ENCODE measurements at places on chromosomes 4 and X. TPM values are rescaled to one million over a fixed set of nuclear protein-coding genes. Genes with fewer than 3 reads are reported as not detected.
A peak's percentile ranks its signal among the peaks of the same experiment; 100 is the strongest.

TNMD gene
- not detected for total RNA-seq

GRCh38 chrX:118652717-118653116 lies 74.7 kb upstream of the IL13RA1 start:
- DNase-seq = no peak

DNA sequence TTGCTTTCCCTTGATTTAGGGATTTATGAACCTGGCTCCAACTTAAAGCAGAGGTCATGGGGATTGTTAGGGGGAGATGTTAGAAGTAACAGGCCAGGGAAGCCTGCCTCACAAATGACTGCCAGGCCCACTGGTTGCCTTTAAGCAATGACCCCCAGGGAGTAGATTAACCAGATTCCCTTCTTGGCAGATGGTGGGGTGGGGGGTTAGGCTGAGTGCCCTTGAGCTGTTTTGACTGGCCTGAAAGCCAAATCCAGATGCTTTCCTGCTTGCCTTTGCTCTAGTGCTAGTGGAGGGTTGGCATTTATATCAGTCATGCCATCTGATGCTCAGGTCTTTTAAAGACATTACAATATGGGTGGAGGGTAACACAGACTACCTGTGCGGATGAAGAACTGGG lies 128.1 kb downstream of the TMEM164 start:
- no peak for DNase-seq

DNA sequence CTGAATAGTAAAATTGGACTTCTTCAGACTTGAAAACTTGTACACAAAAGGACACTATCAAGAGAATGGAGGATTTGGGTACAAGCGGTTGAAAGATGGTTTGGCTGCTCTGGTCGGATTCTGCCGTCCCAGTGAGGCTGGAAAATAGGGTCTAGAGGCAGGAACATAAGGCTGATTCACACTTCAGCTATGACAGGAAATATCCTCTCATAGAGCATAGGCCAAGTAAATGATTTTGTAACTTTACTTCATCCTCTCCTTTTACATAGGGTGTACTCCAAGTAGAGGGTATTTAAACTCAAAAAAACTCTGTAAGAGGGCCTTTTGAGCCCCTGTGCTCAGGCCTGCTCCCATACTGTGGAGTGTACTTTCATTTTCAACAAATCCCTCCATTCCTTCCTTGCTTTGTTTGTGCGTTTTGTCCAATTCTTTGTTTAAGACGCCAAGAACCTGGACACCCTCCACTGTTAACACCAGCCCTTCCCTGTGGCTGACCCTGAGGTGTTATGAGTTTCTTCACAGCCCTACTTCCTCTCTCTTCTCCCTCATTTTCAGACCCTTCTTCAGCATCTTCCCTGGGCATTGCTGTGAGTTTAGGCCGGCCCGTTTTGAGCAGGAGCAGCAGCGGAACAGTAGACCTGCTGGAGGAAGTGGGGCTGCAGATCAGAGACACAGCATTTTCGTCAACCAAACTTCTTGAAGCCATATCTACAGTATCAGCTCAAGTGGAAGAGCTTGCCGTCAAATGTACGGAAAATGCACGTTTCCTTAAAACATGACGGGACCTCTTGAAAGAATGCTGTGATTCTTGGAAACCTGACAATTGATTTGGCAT lies 7.2 kb downstream of the PGAM4 start:
- no peak for DNase-seq

- DNase-seq = peak; percentile 68
Observed at GRCh38 chr4:70914631-70915030, 12.5 kb downstream of the MOB1B start.

DNA sequence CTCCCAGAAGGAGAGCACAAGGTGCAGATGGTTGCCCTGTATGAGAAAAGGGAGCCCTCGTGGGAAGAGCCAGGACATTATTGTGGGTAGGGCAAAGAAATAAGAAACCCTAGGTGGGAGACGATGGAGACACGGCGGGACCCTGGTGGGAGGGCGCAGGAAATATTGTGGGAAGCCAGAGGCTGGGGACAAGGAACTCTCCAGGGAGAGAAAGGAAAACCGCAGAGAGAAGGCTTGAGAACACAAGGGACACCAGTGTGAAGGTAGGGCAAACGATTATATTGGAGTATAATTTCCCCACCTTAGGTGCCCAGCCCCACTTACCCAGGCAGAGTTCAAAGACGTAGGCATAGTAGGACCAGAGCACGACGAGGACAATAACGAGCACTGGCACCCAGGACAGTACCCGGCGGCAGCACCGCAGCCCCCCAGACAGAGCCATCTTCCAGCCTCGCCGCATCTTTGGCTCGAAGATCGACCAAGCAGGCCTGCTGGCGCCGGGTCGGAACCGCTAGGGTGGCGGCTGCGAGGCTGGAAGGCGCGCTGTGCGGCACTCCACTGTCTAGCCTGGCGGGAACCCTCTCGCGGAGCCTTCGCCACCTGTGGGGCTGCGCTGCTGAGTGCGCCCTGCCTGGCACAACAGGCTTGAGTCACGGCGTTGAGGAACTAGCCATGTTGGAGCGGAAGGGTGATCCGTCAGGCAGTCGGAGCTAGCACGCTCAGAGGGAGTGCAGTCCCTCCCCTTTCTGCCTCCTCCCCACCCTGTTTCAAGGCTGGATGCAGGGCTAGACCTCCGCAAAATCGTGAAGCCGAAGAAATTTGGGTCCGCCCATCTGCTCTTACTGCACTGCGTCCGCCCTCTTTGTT lies at the start of gene ZDHHC15:
Gene ZDHHC15, minus strand, starts transcription at position 473 of the 867 bp plus-strand sequence. Its CDS starts 13 bp downstream, at position 460.
- DNase-seq = peak; percentile 83

Data from upper lobe of right lung (tissue), 1 donor.